NCI-H526 (cell line): ENCODE measurements at places on chromosomes 4 and X.

DNA sequence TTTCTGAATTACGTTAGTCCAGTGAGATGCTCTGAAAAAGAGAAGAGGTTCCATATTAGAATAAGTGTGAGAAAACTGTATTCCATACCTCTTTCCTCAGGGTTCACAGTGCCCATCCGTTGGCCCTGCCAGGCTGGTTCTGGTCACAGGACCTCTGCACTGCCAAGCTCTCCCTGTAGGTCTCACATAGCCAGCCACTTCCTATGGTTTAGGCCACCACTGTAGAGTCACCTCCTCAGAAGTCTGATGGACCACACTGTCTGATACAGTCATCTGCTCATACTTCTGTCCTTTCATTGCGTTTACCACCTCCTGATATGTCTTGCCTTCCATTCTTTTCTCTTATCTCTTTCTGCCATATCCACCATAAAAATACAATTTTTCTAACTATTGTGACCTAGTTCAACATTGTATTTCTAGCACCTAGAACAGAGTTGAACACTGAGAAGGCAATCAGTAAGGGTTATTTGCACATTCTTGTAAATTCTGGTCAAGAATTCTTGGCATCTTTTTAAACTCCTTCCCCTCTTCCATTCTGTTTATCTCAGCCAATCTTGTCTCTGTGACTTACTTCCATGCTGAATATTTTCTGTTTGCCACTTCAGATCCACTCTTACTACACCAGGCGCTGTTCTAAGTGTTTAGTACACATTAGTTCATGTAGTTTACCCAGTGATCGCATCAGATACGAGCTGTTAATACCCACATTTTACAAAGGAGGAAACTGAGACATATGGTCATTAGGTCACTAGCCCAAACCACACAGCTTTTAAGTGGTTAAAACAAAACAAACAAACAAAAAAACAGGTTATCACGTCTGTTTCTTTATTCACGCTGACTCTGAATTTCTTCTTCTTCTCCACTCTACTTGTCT, 125.6 kb downstream of the CBR4 start:
- DNase-seq, result no peak

DNA sequence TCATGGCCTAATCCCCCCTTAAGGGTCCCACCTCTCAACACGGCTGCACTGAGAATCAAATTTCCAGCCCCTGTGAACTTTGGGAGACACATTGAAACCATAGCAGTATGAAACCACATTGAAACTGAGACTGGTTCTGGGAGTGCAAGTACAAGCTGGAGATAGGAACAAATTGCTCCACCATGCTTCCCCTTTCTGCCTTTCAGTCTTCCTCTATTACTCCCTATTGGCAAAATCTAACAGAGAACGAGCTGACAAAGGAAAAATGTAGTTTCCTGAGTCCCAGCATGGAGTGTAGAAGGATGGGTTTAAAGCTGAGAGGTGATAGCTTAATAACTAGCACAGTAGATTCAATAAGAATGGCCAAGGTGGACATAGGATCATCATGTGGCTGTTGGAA, 161.7 kb upstream of the RPL34 start:
- no peak for DNase-seq

DNA sequence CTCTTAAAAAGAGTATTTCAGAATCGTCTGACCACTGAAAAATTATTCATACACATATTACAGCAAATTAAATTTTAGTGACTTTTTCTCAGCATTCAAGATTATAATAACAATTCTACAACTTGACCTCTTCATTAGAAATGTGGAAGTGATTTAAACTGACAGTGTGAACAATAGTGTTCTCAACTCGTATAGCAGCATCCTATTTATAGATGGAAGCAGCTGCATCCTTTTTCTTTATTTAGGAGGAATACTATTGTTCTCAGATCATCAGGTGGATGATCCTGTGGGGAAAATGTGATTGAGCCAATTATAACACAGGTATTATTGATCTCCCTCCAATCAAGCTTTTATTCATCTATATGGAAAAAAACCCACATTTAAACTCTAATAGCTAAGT, 56.7 kb downstream of the RAPGEF2 start:
- DNase-seq, result no peak

GRCh38 chr4:119207051-119207450, 5.5 kb upstream of the USP53 start:
- DNase-seq, result no peak

GRCh38 chr4:123018396-123018775, 96.0 kb upstream of the NUDT6 start:
- no peak for DNase-seq

DNA sequence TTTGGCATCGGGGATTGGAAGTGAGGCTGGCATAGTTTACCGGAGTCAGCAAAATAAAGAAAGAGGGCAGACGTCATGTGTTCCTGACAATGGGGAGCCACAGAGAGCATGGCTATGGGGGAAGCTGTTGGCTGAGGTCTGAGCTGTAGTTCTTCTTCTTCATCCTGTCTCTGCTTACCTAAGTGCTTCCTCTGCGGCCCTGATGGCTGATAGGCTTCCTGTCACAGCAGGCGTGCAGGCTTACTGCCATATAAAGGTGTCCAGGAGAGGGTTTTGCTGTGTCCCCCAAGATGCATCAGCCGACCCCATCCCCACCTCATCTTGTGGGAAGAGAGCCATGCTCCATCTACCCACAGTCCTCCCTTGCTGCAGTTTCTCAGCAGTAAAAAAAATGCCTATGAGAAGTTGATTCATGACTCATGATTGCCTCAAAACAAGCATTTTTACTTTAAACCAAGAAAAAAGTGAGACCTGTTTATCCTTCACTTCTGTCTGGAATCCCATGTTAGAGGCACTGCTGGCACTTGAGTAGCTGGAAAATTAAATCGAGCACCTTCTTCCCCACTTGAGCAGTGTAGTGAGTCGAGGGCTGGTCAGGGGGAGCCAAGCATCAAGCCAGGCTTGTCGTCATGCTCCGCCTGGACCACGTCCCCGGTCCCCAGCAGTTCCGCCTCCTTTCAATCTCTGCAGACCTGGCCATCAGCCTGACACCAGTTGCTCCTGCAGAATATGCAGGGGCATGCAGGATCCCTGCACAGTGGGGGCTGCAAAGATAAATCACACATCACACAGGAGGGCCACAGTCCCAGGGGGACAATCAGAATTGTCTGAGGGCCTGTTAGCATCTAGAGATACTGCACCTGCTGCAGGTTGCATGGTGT, 237.8 kb downstream of the EVC2 start:
- DNase-seq, result no peak

DNA sequence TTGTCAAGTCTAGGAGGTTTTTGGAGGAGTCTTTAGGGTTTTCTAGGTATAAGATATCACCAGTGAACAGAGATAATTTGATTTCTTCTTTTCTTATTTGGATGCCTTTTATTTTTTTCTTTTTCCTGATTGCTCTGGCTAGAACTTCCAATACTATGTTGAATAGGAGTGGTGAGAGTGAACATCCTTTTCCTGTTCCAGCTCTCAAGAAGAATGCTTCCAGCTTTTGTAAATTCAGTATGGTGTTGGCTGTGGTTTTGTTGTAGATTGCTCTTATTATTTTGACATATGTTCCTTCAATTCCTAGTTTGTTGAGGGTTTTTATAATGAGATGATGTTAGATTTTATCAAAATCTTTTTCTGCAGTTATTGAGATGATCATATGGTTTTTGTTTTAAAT, 165.6 kb upstream of the WDFY3 start:
- no peak for DNase-seq

DNA sequence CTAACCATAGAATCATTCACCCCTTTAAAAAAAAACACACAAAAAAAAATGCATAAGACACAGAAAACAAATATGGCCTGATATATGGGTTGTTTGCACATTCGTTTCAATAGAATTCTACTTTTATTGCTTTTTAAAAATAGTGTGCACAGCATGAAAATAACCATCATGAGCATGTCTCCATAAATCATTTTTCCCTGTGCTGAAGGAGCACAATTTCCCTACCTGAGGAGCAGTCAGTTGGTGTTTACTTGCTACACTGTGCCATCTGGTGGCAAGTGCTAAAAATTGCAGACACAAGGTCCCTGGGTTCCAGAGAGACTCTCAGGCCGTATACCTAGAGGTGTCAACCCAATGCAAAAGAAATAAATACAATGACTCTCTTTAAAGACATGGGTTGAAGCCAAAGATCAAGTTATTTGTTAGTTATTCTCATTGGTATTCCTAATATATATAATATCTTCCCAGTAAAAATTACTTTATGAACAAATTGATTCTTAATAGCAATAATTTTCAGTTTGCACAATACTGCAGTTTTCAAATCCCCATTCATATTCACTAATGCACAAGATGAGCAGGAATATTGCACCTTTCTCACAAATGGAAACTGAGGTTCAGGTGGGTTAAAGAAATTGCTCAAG, 551.4 kb downstream of the IQCM start:
- DNase-seq, result peak; percentile 39

DNA sequence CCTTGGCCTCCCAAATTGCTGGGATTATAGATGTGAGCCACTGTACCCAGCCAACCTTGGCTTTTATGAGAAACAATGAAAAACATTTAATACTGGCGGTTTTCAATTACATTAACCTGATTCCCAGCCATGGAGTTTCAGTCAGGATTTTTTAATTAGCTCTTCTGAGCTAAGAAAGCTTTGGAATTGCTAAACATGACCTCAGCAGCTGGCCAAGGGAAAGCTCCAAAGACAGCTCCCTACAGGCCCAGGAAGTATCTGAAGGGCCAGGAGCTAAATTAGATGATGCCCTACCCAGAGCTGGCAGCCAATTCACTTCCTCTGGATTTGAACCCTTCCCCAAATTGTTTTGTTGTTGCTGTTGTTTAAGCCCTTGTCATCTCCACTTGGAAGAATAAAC, 26.5 kb upstream of the FUNDC1 start:
- no peak for DNase-seq

DNA sequence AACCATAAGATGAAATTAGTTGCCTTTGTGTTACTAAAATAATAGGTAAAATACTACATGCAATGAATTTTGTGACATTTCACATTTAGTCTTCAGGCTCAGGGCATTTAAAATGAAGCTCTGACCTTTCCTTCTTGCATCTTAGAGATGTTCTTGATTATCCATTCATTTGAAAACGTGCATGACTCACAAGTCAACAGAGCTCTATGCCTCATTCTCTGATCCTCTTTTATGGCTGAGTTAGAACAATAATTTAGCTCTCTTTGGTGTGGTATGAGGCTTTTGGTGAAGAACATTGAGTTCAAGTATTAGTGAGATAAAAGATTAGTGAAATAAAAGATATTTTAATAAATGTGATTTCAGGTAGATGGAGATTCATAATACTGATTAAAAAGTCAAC, 66.5 kb downstream of the TIGD2 start:
- no peak for DNase-seq

DNA sequence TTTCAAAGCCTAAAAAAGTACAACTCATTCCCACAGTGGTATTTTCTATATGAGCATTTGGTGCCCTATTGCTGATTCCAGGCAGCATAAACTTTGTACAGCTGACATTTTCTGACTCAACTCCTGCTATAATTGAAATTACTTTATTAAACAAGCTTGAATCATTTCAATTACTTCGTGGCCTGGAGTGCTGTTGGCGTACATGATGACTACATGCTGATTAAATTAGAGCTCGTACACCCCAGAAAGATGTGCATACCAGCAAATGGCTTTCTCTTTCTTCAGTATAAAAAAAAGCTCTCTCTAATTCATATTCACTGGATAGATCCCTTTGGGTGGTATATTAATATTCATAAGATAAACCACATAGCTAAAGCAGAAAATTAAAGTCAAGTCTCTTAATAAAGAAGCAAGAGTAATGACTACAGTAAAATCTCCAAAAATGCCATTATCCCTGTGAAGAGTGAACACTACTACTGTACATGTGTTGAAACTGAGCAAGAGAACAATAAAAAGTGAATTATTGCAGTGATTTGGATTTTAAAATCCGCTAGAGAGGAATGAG, 245.0 kb upstream of the IGFBP7 start:
- no peak for DNase-seq

DNA sequence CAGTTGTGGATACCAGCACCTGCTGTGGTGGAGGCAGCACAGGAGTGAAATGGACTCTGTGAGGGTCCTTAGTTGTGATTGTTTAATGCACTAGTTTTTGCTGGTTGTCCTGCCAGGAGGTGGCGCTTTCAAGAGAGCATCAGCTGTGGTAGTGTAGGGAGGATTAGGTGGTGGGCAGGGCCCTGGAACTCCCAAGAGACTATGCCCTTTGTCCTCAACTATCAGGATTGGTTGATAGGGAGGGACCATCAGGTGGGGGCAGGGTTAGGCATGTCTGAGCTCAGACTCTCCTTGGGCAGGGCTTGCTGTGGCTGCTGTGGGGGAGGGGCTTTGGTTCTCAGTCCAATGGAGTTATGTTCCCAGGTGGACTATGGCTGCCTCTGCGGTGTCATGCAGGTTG, 121.9 kb downstream of the RRAGB start:
- peak; percentile 6 for DNase-seq

DNA sequence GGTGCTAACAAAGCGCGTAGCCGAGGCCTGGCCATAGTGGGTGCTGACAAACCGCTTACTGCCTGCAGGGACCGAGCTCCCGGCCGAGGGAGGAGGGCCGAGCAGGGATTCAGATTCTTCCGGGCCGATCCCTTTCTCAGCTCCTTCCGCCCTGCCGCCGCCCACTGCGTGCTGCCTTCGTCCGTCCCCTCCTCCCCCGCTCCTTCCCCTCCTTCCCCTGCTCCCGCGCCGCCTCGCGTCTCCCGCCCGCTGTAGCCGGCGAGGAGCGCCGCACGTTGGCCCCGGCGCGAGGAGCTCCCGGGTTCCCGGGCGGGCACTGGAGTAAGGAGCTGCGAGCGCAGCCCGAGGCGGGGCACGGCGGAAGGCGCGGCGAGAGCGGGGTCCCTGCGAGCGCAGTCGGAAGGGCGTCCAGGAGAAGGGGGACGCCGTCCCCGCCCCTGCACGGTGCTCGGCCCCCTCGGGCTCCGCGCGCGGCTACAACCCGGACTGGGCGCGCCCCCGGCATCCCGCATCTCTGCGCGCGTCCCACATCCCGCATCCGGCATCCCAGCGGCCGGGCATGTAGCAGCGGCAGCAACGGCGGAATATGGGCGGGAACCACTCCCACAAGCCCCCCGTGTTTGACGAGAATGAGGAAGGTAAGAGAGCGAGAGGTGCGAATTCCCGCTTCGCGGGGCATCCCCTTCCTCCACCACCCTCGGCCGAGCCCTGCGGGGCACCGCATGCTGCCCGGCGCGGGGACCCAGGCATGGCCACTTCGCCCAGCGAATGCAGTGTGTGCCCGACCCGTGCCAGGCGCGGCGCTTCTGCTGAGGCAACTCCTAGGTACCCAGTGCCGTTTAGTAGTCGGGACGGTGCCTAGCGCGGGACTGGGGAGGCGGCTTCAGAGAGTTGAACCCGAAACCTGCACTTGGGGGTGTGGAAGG, at the start of gene STK32B:
STK32B (plus strand) TSS at position 203 of the 926 bp plus-strand sequence.
- peak; percentile 74 for DNase-seq

DNA sequence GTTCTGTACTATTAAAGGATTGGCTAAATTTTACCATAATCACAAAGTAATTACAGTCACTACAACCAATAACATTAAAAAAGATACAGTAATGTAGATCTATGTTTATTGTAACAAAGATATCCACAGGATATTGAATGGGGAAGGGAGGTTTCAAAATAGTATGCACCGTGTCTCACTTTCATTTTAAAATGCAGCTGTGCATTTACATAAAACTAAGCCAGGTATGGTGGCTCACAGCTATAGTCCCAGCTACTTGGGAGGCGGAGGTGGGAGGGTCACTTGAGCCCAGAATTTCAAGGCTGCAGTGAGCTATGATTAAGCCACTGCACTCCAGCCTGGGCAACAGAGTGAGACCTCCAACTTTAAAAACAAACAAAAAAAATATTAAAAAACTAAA, 8.5 kb downstream of the SRP72 start:
- DNase-seq, result no peak
